ENCODE measurements at places on chromosomes 11 and 22.

DNA sequence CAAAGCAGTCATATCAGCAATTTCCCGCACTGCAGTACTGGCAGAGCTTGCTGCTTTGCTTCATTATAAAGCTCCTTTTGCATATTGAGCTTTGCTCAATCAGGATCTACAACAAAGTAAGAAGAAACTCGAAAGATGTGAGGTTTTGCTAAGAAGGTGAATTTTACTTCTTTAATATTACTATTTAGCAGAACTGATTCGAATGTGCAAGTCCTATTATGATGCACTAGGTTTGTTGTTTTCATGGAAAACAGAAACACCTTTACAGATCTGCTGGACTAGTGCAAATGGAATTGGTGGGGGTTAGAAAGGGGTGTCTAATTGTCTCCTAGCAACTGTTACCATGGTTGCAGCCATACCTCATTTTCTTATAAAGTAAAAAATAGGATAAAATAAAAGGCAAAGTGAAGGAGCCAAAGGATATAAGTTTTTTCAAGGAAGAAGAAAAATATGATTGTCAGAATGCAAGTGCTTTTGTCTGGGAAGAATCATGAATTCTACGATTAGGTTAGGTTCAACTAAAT lies 153.2 kb downstream of the MSANTD4 start:
- no peak for DNase-seq

- DNase-seq, result no peak
Measured at GRCh38 chr22:48954781-48955311, 872.8 kb downstream of the BRD1 start.

DNA sequence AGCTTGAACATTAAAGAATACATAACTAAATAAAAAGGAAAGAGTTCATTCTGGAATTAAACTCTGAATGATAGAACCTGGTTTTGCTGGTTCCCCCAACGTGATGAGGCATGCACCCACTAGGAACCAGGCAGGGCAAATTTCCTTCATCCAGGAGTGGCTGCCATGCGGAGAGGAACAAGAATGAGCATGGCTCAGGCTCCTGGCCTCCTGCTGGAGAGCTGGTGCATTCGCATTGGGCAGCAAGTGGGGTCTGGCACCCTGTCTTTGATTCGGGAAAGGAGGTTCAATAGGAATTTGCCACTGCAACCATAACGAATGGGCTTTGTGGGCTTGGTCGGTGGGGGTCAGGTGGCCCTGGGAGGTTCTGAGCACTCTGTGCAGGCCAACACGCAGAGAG lies 169.8 kb upstream of the TENM4 start:
- no peak for DNase-seq

- DNase-seq, result no peak
Measured at GRCh38 chr22:49497266-49497665, 330.4 kb downstream of the BRD1 start.

DNA sequence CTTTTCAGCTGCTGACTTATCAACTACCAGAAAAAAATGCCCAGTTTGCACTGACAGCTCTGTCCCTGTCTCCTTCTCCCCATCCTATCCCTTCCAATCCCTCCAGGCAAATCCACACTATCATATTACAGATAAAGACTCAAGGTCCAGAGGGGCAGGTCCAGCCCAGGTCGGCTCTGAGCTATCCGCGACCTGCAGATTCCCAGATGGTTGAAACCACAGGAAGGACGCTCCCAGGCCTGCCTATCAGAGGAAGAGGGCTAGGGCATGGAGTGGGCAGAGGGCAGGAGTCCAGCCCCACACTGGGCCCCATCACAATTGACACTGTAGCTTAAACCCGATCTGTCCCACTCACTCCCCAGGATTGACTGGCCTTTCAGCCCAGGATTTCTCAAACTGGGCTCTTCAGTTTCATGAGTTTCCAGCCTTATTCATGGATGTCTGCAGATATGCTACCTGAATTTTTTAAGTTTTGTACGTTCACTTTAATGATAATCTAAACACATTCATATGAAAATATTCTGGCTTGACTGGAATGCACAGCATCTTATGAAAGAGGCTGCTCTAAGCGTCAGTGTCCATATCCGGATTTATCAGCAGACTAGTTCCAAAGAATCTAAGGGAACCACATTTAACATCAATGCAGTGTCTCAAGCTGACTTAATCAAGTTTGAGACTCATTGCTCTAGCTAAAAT lies 16.4 kb upstream of the FCHSD2 start:
- DNase-seq, result no peak

- DNase-seq, result no peak
Measured at GRCh38 chr11:23594755-23595154, 734.5 kb upstream of the CCDC179 start.

- peak; percentile 95 for DNase-seq
Measured at GRCh38 chr22:31870890-31871289, 73.4 kb upstream of the YWHAH start.

GRCh38 chr11:120211522-120212258 lies 858 bp downstream of the OAF start:
- DNase-seq, result peak; percentile 21

DNA sequence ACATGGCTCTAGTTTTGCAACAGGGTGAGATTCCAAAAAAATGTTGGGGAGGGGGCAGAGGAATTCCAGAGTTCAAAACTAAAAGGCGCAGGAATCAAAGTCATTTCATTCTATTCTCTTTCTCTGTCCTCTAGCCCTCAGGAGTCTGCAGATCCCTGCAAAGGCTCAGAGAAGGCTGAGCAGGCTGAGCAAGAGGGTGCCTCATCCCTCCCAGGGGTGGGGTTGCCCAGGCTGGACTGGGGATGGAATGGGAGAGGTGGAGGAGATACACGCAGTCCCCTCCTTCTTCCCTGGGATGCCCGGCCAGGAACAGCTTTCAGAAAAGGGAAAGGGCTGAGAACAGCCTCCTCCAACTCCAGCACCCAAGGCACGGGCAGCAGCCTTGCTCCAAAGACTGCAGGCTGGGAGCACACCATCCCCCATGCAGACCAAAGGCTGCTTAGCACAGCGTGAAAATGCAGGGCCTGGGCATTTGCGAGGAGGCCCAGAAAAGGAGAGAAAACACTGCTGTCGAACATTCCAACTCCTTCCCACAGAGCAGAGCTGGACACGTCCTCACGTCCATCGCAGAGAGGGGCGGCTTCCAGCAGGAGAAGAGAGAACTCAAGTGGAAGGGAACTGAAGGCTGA lies 51.8 kb downstream of the MN1 start:
- DNase-seq, result no peak

GRCh38 chr11:17026487-17027082 lies 12.4 kb upstream of the PLEKHA7 start:
- DNase-seq, result no peak

- no peak for DNase-seq
Measured at GRCh38 chr11:78940500-78941225, 366.0 kb upstream of the NARS2 start.

DNA sequence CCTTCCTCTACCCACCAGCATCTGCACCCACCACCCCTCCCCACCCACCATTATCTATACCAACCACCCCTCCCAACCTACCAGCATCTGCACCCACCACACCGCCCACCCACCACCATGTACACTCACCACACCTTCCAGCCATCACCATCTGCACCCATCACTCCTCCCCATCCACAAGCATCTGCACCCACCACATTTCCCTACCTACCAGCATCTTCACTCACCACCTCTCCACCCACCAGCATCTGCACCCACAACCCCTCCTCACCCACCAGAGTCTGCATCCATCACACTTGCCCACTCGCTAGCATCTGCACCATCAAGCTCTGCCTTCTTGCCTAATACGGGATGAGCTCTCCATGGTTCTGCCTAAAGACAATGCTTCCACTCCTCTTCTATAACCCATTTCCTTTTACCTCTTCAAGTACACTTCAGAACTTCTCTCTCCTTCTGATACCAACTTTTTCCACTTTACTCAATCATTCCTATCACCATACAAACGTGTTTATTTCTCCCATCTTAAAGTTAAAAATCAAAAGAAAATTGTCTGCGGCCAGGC lies 2.4 kb upstream of the FSHB start:
- DNase-seq, result no peak

DNA sequence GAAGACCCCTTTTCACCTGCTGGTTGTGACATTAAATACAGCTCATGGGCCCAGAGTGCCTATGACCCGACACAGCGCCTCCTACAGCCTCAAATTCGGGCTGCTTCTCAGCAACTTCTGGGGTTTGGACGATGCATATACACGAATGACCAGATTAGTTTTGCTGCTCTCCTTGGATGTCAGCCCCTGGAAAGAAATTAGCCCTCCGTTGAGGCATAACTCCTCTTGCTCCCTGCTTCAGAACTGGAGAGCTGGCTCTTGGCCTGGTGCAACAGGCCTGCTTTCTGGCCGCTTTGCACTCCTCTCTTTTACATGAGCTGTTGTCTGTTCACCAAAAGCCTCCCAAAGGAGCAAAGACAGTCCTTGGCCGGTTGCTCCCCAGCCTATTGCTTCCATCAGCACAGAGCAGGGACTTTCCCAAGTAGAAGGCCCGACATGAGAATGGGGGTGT lies 3.3 kb downstream of the TECTA start:
- no peak for DNase-seq

- no peak for DNase-seq
Measured at GRCh38 chr11:120179057-120179672, 31.7 kb upstream of the OAF start.

DNA sequence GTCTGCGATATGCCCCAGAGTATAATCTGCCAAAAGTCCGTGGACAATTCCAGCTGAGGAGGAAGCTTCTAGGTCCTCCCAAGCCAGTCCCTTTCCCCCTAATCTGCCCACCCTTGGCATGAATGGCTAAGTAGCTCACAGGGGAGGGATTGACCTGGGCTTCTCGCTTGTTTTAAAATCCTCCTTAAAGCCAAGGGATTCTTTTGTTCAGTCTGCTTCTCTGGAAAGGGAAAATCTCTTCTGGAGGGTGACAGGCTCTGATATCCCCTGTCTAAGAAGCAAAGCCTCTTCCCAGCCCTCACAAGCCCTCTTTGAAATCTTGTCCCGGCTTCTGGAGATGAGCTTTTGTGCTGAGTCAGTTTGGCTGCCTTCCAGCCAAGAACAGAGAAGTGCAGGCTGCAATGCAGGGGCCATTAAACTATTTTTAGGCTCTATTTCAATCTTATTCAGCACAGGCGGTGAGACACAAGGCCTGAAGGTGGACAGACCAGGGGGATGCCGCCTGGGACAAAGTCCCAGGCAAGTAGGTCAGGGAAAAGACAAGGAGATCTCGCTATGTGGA lies 23.9 kb downstream of the NEFH start:
- DNase-seq, result no peak

- DNase-seq, result no peak
Measured at GRCh38 chr11:118051136-118051610, 25.7 kb upstream of the TMPRSS4 start.

DNA sequence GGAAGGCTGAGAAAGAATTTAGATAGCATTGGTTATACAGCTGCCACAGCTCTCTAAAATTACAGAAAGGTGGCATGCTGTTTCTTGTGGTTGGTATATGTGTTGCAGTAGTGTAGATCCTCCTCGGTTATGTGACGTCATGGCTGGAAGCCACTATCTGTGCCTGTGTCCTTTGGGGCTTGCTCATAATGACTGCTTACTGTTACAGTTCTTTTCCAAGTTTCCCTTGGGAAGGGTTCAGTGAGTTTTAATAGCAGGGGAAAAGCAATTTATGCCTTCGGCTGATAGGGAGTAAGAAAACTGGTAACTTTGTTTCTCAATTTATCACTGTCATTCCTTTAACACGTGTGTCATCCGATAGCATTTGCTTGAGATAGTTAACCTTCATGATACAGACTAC lies 47.2 kb downstream of the POLD3 start:
- DNase-seq, result no peak

- DNase-seq, result no peak
Measured at GRCh38 chr11:25612806-25613205, 719.1 kb upstream of the ANO3 start.

DNA sequence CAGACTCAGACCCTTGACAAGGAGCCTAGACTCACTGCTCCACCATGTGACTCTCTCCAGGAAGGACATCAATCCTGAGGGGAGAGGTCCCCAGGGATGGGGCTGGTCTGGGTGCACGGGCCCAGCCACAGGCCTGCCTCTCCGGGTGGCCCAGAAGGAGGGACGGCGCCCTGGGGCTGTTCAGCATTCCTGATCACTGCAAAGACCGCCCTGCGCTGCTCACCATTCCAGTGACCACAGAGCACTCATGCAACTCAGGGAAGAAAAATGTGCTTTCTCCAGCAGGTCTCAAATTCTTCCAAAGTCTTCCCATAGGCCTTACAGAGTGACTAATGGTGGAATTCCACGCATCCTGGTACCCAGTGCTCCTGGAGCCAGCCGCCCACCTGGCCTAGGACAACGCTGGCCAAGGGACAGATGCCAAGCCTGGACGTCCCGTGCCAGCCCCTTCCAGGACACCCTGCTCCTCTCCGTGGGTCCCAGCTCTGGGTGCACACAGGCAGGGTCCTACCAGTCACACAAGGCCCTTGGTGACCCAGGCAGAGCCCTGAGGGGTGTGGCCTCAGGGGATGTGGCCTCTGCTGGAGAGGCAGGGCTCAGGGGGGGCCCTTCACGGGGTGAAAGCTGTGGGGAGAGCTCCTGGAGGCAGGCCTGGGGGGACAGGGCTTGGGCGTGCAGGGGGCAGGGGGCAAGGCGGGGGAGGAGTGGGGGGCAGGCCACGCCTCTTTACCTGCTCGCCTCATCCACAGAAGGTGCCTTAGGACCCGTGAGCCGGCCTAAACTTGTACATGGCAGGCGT lies 178.8 kb downstream of the IGLL1 start:
- DNase-seq, result no peak

- no peak for DNase-seq
Measured at GRCh38 chr22:39915295-39915726, 14.4 kb downstream of the GRAP2 start.

- no peak for DNase-seq
Measured at GRCh38 chr11:106246495-106246894, 169.0 kb downstream of the AASDHPPT start.

DNA sequence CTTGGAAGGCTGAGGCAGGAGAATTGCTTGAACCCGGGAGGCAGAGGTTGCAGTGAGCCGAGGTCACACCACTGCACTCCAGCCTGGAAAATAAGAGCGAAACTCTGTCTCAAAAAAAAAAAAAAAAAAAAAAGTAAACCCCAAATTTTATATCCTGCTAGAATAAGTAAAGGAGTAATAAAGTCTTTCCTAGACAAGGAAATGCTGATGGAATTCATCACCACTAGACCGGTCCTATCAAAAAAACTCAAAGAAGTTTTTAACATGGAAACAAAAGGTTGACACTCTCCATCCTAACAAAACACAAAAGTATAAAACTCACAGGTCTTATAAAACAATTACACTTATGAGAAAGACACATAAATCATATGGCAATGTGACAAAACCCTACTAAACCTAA lies 213.9 kb downstream of the SBF2 start:
- no peak for DNase-seq

GRCh38 chr11:68683536-68684384 lies 584 bp upstream of the GAL start:
- DNase-seq, result no peak

GRCh38 chr11:63915961-63916836 lies 765 bp downstream of the RCOR2 start:
- no peak for DNase-seq

GRCh38 chr11:64400667-64401066 lies 41.7 kb downstream of the RPS6KA4 start:
- DNase-seq, result no peak

GRCh38 chr11:44946263-44946662 lies 4.4 kb downstream of the TP53I11 start:
- DNase-seq, result no peak

- DNase-seq, result no peak
Measured at GRCh38 chr11:119169282-119169719, 776 bp downstream of the NLRX1 start.

GRCh38 chr22:38984224-38984623 lies 2.1 kb downstream of the APOBEC3B start:
- DNase-seq, result no peak

- DNase-seq, result no peak
Measured at GRCh38 chr11:117795638-117796455, 1.2 kb downstream of the DSCAML1 start.
